ENCODE measurements at places on chromosomes 13 and 19.

DNA sequence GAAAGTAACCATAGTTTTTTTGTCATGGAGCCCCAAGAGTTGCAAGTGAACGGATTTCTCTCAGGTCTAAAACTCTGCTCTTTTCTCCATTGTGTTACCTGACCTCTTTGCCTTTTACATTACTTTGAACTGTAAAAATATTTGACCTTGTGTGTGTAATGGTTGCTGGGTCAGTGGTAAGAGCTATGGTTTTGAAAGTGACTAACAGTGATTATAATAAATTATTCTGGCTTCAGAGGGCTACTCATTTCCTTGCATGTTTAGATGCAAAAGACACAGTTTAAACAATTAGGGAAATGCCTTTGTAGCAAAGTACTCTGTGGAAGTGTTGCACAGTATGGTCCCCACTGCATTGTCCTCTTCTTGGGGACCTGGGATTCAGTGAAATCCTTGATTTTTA, 29.3 kb upstream of the PSG8 start:
- no peak for DNase-seq

DNA sequence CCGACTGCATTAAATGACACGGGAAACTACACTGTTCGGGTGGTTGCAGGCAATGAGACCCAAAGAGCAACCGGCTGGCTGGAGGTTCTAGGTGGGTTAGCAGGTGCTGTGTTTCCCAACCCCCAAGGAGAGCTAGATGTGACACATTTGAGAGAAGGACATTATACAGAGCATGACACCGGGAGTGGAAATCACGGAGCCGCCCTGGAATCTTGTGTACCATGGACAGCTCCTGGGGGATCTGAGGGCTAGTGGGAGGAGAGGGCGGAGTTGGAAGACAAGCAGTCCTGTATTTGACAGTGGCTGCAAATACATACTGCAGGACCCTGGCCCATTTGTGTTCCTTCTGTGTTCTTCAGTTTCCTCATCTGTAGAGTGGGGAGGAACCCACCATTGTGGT, 2.3 kb downstream of the CEACAM18 start:
- DNase-seq, result no peak

- no peak for DNase-seq
These were observed 193.1 kb downstream of the VWA8 start for GRCh38 chr13:41767801-41768200.

DNA sequence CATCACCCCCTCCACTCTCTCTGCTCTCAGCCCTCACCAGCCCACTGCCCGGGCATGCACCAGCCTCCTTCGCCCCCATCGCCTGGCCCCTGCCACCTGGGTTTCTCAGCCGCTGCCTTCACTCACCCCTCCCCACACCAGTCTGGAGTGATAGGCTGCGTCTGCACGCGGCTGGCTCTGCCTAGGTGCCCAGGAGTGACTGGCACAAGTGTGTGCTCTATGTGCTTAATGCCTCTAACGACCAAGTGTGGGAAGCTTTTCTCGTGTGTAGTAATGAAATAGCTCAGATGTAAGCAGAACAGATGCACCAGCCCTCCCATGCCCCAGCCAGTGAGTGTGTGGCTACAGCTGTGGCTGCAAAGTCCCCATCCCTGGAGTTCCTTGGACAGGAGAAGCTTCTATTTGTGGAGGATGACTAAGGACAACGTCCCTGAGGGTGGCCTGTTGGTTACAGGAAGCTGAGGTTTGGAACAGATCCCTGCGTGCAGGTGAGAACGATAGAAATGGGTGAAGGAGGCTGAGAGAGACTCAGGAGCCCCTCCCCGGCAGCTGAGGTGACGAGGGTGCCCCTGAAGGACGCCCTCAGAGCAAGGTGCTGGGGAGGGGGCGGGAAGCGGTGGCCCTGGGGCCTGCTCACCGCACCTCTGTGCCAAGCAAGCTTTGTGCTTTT, 35.6 kb downstream of the ATP11A start:
- peak; percentile 40 for DNase-seq

GRCh38 chr13:100409132-100409531, 179.5 kb downstream of the GGACT start:
- no peak for DNase-seq

- DNase-seq, result no peak
These were observed 9.7 kb upstream of the ERCC2 start for GRCh38 chr19:45380107-45380506.

DNA sequence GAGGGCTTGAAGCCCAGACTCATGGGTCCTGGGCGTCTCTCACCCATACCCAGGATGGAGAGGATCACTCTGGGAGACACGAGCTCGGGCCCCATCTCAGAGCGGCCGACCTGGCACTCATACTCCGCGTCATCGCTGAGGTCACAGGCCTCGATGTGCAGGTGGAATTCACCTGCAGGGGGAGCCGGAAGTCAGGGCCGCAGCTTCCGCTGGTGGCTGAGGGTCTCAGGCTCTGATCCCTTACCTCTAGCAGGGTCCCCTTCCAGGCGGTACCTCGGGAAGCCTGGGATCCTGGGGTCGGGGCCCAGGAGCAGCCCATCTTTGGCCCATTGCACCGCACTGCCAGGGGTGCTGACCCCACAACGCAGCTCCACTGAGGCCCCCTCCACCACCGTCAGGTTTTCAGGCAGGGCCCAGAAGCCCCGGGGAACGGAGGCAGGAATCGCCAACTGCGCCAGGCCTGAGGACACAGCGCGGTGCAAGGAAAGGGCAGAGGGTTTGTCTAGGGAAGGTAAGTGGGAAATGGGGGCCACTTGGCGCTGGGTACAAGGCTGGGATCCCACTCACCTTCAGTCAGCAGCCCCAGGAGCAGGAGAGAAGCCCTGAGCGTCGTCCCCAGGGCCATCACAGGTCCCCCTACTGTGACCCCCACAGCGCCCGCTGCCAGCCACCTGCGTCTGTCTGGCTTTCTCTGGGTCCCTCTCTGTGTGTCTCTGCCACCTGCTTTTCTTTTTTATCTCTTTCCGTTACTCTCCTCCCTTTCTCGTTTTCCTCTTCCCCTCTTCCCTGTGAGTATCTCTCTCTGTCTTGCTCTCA, 883 bp downstream of the NPHS1 start:
- no peak for DNase-seq

GRCh38 chr13:98480915-98481877, 95.7 kb downstream of the STK24 start:
- no peak for DNase-seq

- DNase-seq, result no peak
These were observed 30.8 kb downstream of the RGCC start for GRCh38 chr13:41488124-41488523.

DNA sequence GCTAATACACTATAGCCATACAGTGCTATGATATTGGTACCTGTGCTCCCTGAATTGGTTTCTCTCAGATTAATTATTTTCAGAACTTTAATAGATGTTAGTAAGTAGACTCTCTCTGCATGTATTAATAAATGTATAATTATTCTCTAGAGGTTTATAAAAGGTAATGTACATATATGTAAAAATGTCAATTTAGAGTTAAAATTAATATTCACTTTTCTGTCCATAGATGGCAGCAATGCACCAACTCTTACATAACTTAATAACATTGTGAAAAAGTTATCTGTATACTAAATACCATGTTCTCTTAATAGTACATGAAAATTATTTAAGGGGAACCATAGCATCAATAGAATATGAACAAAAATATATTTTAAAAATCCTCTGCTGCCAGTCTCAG, 515.0 kb upstream of the KLHL1 start:
- no peak for DNase-seq

GRCh38 chr19:41233748-41234240, 14.8 kb downstream of the AXL start:
- DNase-seq, result no peak

- no peak for DNase-seq
These were observed 714 bp downstream of the POLRMT start for GRCh38 chr19:632579-633067.

GRCh38 chr19:8511573-8512101, 2.3 kb downstream of the ZNF414 start:
- peak; percentile 34 for DNase-seq

- no peak for DNase-seq
These were observed 4.3 kb downstream of the CEBPG start for GRCh38 chr19:33377586-33378475.

DNA sequence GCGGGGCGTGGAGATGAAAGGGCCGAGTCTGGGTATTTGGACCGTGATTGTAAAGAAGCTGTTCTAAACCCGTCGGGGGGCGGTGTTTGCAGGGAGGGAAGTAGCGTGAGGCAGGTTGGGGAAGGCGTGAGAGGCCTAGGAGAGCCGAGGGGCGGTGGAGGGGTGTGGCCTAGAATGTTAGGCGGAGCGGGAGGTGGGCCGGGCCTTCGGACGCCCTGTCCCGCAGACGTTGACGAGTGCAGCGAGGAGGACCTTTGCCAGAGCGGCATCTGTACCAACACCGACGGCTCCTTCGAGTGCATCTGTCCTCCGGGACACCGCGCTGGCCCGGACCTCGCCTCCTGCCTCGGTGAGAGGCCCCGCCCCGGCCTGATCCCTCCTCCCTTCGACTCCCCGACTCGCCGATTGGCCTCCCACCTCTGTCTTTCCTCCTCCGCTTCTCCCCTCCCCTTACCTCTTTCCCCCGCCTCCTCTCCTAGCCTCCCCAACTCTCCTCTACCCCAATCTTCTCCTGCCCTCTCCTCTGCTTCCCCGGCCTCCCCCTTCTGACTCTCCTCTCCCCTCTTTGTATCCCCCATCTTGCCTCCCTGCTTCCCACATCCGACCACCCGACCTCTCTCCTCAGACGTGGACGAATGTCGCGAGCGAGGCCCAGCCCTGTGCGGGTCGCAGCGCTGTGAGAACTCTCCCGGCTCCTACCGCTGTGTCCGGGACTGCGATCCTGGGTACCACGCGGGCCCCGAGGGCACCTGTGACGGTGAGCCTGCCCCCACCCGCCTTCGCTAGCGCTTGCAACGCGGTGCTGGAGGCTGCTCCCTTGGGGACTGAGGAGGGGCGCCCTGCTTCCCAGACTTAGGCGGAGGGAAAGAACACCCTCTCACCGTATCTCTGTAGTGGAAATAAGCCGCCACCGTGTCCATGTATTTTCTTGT, 12.8 kb downstream of the LTBP4 start:
- peak; percentile 85 for DNase-seq

- DNase-seq, result no peak
These were observed 680 bp downstream of the LIG4 start for GRCh38 chr13:108214441-108215271.

DNA sequence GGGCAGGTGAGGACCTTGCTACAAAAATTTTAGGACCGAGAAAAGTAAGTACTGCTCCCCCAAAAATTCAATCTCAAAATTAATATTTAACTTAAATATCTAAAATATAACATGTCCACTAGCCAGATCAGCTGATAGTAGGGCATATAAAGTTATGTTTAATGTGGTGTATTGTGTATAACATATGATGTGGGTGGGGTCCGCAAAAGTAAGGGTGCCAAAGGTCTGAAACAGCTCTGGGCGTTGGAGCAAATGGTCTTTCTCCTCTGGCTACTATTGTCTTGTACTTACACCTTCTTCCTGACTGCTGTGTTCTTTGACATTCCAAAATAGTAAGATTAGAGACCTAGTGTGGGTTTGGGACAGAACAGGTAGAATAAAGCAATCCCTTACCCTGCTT, 41.2 kb downstream of the HTR2A start:
- DNase-seq, result no peak

DNA sequence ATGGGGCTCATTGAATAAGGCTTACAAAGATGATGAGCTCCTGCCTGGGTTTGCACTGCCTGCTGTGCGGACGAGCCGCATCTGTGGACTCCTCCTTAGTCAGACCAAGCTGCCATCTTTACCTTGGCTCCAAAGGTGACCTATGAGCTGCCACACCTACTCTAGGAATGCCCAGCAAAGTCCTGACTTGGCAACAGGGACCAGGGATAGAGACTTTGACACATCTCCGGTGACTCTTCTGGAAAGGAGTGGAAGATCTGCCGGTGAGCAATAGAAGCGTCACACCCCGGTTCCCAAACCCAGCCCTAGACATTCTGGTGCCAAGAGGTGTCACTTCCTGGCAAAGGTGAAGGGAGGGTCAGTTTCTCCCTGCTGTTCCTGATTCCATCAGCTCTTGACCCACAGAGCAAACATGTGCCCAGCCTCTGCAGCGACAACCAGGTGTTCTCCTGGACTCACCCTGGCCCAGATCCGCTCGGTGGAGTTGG, 50.2 kb upstream of the GTF3A start:
- DNase-seq, result no peak

GRCh38 chr19:48390188-48391099, 907 bp downstream of the KDELR1 start:
- DNase-seq, result peak; percentile 80

DNA sequence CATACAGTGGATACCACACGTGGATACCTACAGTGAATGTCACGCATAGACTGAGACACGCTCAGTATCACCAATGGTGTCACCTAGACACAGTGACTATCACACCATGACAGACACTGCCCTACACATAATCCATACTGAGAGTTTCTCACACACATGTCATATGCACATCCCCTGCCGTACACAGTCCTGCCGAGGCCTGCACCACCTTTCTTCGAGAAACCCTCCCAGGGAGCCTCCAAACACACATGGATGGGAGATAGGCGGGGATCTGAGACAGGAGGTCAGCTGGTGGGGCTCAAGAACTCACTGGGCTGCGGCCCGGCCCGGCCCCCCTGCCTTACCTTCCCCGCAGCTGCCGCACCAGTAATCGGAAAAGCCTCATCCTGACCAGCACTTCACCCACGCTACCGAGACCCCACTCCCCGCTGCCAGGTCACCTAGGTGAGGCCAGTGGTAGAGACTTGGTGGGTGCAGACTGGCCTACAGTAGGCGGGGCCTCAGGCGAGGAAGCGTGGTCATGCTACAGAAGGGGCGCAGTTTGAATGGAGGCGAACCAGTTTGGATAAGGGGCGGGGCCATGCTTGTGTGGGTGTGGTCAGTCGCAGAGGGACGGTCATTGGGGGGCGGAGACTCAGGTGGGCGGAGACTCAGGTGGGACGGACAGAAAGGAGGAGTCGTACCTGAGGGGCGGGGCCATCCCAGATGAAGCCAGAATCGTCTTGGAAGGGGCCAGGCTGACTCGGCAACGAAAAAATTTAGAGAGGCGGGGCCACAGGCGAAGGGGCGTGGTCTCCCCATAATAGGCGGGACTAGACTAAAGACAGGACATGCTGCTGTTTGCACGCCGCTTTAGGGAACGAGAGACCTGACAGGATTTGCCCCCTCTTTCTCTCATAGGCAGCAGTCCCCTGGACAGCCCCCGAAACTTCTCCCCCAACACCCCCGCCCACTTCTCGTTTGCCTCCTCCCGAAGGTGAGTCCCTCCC, 2.1 kb downstream of the MAST1 start:
- DNase-seq, result peak; percentile 66

GRCh38 chr13:104553896-104554295, 1487.7 kb upstream of the SLC10A2 start:
- no peak for DNase-seq

GRCh38 chr19:2333027-2333806, 4.7 kb downstream of the SPPL2B start:
- no peak for DNase-seq

GRCh38 chr13:49791315-49791710, 1.2 kb downstream of the KPNA3 start:
- no peak for DNase-seq

DNA sequence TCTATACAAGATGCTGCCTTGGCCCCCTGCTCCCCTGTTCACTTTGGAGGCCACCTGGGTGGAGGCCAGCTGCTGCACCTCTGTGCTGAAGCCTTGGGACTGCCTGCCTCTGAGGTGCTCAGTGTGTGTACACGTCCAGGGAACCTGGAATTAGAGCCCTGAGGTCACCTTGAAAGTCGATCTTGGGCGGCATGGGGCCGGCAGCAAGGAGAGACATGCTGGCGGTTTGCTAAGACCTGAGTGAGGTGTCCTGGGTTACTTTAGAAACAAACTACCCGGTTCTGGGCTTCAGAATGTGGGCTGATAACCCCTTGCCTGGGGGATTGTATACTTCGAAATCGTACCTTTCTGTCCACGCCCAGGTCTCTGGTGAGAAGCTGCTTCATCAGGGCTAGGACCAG, 25.5 kb downstream of the TSSK6 start:
- no peak for DNase-seq

GRCh38 chr13:67283637-67284036, 53.5 kb upstream of the PCDH9 start:
- DNase-seq, result no peak
